Prostate gland (tissue), 2 donors: ENCODE measurements at places on chromosomes 1 and 21. TPM values are rescaled to one million over a fixed set of nuclear protein-coding genes. Genes with fewer than 3 reads are reported as not detected.

DNA sequence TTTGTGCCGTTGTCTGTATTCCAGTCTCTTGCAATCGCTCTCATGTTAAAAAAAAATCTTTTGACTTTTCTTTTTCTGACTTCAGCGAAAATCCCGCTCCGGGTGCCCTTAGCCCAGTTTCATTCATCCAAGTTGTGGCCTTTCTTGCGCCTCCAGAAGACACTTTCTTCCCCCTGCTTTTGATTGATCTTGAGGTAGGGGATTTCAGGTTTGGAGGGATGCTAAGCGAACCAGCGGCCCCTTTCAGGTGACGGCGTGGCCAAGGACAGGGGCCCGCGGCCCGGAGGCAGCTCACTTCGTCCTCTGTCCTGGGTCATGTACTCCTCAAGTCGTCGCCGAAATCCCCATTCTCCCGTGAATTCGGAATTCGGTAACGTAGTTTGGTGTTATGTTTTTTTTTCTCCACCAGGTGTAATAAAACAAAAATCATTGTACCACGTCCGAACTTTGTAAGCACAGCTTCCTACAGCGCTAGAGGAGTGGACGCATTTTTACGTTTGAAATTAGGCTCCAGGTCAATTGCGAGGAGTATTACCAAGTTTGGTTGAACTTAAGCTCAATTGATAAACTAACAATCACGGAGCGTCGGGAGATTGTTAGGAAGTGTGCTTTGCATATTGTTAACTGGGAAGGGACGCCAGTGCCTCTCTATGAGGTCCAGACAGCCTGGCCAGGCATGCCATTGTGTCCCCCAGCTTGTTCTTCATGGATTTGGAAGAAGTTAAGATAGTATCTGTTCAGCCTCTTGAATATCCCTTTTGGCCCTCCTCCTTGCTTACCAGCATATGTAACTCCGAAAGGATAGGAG is 1.1 kb downstream of the MRPS6 start:
- no peak for DNase-seq
- peak overlapping the region; percentile 57 for H3K27ac ChIP-seq
- H3K4me1 ChIP-seq = peaks cover 10% of the 10 kb centered on the region
- H3K27me3 ChIP-seq = no peaks in the 10 kb centered on the region
- no peaks in the 10 kb centered on the region for H3K36me3 ChIP-seq

GRCh38 chr1:9275567-9276034 is 17.1 kb upstream of the SPSB1 start:
- H3K27me3 ChIP-seq = no peaks in the 10 kb centered on the region
- H3K4me1 ChIP-seq = no peaks in the 10 kb centered on the region
- no peak for DNase-seq
- H3K36me3 ChIP-seq = no peaks in the 10 kb centered on the region

GRCh38 chr1:95021119-95021518 is 51.6 kb downstream of the ALG14 start:
- no peaks in the 10 kb centered on the region for H3K36me3 ChIP-seq
- no peak overlapping the region for H3K4me3 ChIP-seq
- no peak for DNase-seq
- H3K27ac ChIP-seq = peak overlapping the region; percentile 60

- DNase-seq = no peak
- H3K36me3 ChIP-seq = no peaks in the 10 kb centered on the region
- no peak overlapping the region for H3K4me3 ChIP-seq
- no peaks in the 10 kb centered on the region for H3K4me1 ChIP-seq
- H3K27me3 ChIP-seq = no peaks in the 10 kb centered on the region
Observed at GRCh38 chr1:69765951-69766350, 198.2 kb downstream of the LRRC7 start.

DNA sequence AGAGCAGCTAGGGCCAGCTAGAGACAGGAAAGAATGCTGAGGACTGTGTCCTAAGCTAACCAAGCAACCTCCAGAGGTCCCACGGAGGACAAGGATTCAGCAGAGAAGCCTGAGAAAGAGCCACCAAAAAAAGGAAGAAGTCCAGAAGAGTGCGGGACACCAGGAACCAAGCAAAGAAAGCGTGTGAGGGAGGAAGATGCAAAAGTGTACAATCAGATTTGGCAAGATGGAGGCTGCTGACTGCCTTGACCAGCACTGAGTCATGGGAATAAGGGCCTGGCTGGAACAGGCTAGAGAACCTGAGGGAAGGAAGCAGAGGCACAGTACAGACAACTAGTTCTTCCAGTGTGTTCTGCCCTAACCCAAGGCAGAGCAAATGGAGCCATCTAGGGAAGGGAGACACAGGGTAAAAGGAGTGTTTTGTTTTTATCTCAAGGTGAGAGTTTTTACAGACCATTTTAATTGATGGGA is 18.5 kb downstream of the TP53BP2 start:
- DNase-seq = no peak
- H3K27me3 ChIP-seq = no peaks in the 10 kb centered on the region
- no peak overlapping the region for H3K4me3 ChIP-seq
- H3K27ac ChIP-seq = no peak overlapping the region
- H3K4me1 ChIP-seq = no peaks in the 10 kb centered on the region

DNA sequence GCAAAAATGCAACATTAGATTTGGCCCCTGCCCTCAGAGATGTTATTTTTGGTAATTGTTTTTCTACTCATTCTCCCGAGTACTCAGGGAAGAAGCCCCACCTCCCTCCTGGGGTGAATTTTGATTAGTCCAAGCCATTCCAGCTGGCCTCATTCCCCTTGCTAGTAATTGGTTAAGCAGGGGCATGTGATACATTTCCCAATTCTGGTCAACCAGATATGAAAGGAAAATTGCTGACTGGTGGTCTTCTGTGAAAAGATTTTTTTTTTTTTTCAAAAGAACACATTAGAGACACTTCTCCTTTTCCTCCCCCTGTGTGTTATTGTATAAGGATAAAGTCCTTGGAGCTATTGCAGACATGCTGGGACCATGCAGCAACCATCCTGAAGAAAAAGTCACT is 71.1 kb upstream of the AKT3 start:
- no peak overlapping the region for H3K4me3 ChIP-seq
- no peak overlapping the region for H3K27ac ChIP-seq
- no peaks in the 10 kb centered on the region for H3K36me3 ChIP-seq

DNA sequence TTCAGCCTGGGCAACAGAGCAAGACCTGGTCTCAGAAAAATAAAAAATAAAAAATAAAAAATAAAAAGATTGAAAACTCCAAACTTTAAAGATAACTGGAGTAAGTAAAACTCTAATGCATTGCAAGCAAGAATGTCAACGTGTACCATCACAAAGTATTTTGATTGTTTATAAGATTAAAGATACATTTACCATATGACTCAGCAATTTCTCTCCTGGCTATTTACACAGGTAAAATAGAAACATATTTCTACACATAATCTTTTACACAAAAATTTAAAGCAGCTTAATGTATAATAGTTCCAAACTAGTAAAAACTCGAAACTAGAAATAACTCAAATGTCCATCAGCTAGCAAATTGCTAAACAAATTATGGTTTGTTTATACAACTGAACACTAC is 456.1 kb upstream of the RGS18 start:
- no peak overlapping the region for H3K4me3 ChIP-seq
- no peak overlapping the region for H3K27ac ChIP-seq
- DNase-seq = no peak

- no peaks in the 10 kb centered on the region for H3K36me3 ChIP-seq
- H3K4me3 ChIP-seq = no peak overlapping the region
- peak; percentile 13 for DNase-seq
- no peaks in the 10 kb centered on the region for H3K4me1 ChIP-seq
- no peak overlapping the region for H3K27ac ChIP-seq
Observed at GRCh38 chr1:174875306-174875705, 124.4 kb upstream of the CACYBP start.

GRCh38 chr1:29281571-29281970 is 45.2 kb downstream of the PTPRU start:
- no peak for DNase-seq
- no peaks in the 10 kb centered on the region for H3K27me3 ChIP-seq
- peaks cover 4% of the 10 kb centered on the region for H3K36me3 ChIP-seq
- no peak overlapping the region for H3K4me3 ChIP-seq
- H3K4me1 ChIP-seq = no peaks in the 10 kb centered on the region

- no peak overlapping the region for H3K4me3 ChIP-seq
- no peak for DNase-seq
- H3K27ac ChIP-seq = no peak overlapping the region
- no peaks in the 10 kb centered on the region for H3K27me3 ChIP-seq
Observed at GRCh38 chr21:18387994-18388393, 15.6 kb downstream of the TMPRSS15 start.

DNA sequence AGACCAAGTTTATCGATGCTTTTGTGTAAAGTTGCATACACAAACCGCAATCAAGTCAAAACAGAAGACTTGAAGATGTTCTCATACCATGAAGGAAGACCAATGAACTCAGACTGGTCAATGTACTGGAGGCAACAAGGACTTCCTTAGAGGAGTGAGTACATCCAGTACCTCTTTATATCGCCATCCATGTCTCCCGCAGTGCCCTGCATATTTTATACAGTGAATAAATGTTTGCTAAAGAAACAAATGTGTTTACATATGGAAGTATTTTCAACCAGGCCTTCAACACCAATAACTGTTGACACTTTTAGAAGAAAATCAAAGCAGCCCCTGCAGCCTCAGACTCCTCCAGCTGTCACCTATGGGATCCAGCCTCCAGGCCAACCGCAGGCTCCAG is 125.6 kb downstream of the SMYD3 start:
- H3K27me3 ChIP-seq = no peaks in the 10 kb centered on the region
- no peaks in the 10 kb centered on the region for H3K36me3 ChIP-seq
- no peak overlapping the region for H3K4me3 ChIP-seq
- no peak overlapping the region for H3K27ac ChIP-seq
- no peaks in the 10 kb centered on the region for H3K4me1 ChIP-seq

DNA sequence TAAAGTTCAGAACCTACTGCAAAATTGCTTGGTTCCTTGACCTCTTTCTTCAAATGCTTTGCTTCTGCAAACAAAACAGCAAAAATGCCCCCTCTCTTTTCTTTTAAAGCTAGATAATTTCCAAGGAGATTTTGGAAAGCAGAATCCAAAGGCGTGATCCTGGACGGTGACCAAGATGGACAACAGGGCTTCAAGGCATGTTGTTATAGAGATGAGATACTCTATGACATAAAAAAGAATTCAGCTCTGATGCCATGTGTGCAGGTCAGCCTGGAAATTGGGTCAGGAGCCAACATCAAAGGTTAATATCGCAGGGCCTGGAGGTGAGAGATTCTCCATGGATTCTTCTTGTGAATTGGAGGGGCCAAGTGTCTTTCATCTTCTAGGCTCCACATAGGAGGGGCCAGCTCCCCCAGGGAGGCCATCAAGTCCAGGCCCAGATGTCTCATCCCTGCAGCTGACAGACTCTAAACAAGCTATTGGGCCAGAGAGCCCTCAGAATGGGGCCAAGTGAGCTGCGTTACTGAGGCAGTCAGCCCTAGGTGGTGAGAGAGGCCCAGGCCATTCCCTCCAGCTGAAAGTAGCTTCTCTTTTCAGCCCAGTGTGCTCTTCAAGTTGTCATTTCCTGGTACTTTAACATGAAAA is 45.5 kb downstream of the NMNAT2 start:
- H3K27ac ChIP-seq = no peak overlapping the region
- no peaks in the 10 kb centered on the region for H3K27me3 ChIP-seq
- no peaks in the 10 kb centered on the region for H3K36me3 ChIP-seq
- no peak for DNase-seq
- no peaks in the 10 kb centered on the region for H3K4me1 ChIP-seq

DNA sequence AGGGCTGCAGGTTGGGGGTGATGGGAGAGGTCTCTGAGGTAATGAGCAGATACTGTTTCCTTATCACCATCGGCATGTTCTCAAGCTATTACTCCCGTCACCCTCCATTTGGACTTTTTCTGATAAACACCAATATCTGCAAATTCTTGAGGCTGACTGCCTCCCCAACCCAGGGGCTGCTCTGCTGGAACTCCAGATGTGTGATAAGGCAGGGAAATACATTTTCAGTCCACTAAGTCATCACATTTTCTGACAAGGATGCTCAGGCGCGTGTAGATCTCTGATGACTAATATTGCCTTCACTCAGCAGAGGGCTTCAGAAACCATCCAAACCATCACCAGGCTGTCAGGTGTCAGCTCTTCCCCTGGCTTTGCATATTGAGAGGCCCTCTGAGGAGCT is 215.0 kb upstream of the POU3F1 start:
- no peaks in the 10 kb centered on the region for H3K4me1 ChIP-seq
- DNase-seq = no peak
- peaks cover 3% of the 10 kb centered on the region for H3K27me3 ChIP-seq
- no peak overlapping the region for H3K27ac ChIP-seq

- no peak overlapping the region for H3K27ac ChIP-seq
- H3K36me3 ChIP-seq = no peaks in the 10 kb centered on the region
- no peak overlapping the region for H3K4me3 ChIP-seq
- no peak for DNase-seq
Observed at GRCh38 chr1:37840711-37841110, 18.7 kb downstream of the MTF1 start.

GRCh38 chr1:160412028-160412362 is 11.6 kb downstream of the VANGL2 start:
- no peaks in the 10 kb centered on the region for H3K4me1 ChIP-seq
- H3K27ac ChIP-seq = no peak overlapping the region
- DNase-seq = no peak
- H3K36me3 ChIP-seq = no peaks in the 10 kb centered on the region

DNA sequence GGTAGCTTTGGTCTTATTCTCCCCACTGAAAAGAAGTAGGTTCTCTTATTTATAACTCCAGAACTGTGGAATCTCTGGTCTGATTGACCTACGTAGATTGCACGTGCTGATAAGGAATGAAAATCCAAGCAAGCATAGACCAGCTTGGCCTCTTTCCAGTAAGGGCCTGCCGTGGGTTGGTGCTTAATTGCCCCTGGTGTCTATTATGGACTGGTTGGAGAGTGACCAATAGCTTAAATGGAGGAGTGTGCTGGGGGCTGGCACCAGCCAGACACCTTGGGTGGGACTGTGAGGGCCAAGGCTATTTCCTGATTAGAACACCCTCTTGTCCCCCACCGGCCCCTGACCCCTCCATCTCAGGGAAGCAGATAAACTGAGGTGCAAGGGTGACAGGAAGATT is 74.0 kb downstream of the TENT5C start:
- no peak overlapping the region for H3K27ac ChIP-seq
- no peaks in the 10 kb centered on the region for H3K36me3 ChIP-seq
- no peaks in the 10 kb centered on the region for H3K4me1 ChIP-seq
- H3K27me3 ChIP-seq = no peaks in the 10 kb centered on the region

DNA sequence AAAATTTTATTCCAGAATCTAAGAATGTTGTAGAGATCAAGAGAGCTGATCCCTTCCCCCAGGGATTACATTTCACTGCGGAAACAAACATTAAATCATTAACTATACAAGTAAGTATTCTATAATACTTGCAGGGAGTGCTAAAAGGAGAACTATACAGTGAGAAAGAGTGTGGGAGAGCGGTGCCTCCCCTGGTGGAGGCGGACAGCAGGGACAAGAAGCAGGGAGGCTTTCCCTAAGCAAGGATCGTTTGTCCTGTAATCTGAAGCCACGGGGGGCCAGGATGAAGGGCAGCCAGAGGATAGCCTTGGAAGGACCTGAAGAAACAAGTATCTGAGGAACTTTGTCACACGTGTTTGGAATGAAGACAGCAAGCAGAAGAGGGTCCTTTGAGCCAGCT is 40.1 kb downstream of the SLC9C2 start:
- no peak overlapping the region for H3K27ac ChIP-seq
- H3K36me3 ChIP-seq = no peaks in the 10 kb centered on the region
- H3K4me1 ChIP-seq = no peaks in the 10 kb centered on the region
- no peaks in the 10 kb centered on the region for H3K27me3 ChIP-seq
- H3K4me3 ChIP-seq = no peak overlapping the region

GRCh38 chr1:19973616-19974015 is 5.8 kb downstream of the PLA2G2A start:
- H3K36me3 ChIP-seq = no peaks in the 10 kb centered on the region
- no peaks in the 10 kb centered on the region for H3K4me1 ChIP-seq
- H3K27me3 ChIP-seq = no peaks in the 10 kb centered on the region
- no peak overlapping the region for H3K27ac ChIP-seq

Gene GBP1
- total RNA-seq = 9.1 TPM

Gene CFHR3
- not detected for total RNA-seq

Gene TLR5
- 14.2 TPM for total RNA-seq

Gene GJA8
- total RNA-seq = 1.1 TPM

Gene NGF
- total RNA-seq = 1.1 TPM

Gene MRPS14
- total RNA-seq = 25.6 TPM
